ENCODE measurements at places on chromosomes 4 and X.
A peak's percentile ranks its signal among the peaks of the same experiment; 100 is the strongest.

DNA sequence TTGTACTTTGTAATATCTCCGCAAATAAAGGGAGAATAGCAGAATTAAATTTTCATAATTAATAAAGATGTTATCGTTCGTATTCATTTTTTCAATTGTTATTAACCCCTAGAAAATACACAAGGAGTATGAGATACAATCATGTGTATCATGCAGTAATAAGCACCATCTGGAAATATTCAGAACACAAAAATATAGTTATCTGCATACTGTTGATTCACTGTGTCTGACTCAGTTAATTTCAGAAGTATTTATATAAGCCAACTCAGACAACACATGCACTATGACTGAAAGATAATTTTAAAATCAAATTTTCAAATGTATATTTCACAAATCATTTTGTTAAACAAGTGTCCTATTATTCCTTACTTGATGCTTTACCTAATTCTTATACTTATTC is 1954.8 kb downstream of the ARAP2 start:
- DNase-seq, result no peak

DNA sequence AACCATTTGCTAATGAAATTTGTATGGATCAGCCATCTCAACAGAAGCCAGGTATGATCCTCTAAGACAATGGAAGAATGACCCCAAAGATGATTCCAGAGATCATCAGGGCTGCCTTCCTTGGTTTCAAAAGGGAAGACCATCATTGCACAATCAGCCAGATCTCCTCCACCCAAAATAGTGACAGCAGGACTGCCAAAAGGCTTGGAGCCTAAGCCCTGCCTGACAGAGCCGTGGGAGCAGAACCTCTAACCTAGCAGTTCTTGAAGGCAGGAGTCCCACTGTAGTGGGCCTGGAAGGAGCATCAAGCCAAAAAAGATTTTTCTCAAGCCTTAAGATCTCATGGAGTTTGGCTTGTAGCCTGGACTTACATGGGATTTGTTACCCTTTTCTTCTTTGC is 226.0 kb downstream of the RASL11B start:
- no peak for DNase-seq

- DNase-seq, result no peak
Observed at GRCh38 chr4:140968371-140968770, 164.9 kb downstream of the RNF150 start.

DNA sequence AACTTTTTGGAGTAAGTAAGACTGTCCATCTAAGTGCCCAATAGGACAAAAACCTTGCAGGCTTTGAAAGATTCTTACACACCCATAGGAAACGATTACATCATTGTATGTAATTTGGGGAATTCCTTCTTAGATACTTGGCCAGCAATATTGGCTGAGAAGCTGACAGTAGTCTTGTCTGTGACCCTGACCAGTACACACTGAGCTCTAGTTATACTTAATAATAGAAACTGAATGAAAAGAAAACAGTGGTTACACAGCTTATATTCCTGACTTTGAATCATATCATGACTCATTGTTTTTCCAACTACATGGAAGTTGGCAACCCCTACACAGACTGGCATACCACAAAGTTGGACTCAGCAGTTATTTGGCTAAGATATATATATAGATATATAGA is 7.1 kb upstream of the TLR2 start:
- no peak for DNase-seq

GRCh38 chrX:23493941-23494374 is 159.3 kb downstream of the PTCHD1 start:
- no peak for DNase-seq

DNA sequence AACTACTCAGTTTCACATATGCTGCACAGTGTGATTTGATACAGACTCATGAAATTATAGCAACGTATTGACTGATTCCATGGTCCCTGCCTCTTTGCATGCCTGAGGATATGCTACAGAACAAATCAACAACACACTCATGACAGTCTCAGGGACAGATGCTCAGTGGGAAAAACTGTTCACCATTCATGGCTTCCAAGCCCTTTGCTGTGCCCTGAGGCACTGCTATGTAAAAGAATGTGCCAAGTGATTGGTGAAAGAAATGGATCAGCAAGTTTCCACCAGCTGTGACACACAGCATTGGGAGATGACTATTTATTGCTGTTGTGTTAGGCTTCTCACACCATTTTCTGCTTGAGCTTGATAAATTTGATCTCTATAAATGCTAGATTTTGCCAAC is 825.6 kb upstream of the INTU start:
- no peak for DNase-seq

DNA sequence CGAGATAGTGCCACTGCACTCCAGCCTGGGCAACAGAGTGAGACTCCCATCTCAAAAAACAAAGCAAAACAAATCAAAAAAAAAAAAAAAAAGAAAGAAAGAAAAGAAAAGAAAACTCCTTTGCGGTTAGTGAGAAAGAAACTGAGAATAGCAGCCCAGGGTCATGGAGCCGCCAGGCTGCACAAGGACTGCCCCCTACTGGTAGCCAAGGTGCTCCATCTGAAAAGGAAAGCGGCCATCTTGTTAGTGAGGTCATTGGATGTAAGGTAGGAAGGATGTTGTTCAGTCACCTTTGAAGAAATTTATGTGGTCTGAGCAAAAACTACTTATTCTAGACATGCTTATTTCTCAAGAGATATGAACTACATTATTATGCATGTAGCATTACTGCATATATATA is 660.6 kb upstream of the TENM3 start:
- DNase-seq, result no peak

DNA sequence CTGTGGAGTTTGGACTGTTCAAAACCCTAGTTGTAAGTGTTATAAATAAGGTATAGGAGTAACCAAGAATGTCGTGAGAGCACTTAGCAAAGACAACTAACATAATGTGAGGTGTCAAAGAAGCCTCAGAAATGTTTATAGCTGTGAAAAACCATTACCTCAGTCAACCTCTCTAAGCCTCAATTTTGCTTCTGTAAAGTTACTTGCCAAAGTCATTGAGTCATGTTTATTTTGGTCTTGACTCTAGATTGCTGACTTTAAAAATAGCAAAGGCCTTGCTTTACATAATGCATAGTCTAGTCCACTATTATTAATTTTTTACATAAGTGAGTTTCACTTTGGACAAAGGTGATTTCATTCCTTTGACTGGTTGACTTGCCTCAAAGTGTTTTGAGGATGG is 257.6 kb upstream of the CXXC4 start:
- DNase-seq, result no peak

- peak; percentile 32 for DNase-seq
Observed at GRCh38 chr4:185128272-185129119, 14.6 kb upstream of the SLC25A4 start.

- DNase-seq, result no peak
Observed at GRCh38 chrX:137052643-137053235, 18.9 kb upstream of the GPR101 start.

GRCh38 chr4:39021631-39022030 is 10.6 kb downstream of the TMEM156 start:
- DNase-seq, result no peak

DNA sequence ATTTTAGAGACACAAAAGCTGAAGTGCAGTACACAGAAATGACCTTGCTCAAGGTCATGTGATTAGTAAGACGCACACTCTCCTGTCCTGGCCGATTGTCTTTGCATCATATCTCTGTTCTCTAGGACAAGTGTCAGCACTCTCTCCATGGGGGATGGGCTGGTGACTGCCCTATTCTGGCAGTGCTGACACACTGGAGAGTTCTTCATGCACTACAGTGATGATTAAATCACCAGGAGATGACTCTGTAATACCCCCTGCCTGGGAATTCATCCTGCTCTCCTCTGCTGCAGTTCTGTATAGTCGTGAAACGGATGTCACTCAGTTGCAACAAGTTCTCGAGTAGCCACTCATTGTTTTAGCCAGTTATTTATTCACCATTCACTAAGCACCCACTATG is 5.3 kb upstream of the SHISA3 start:
- DNase-seq, result no peak
